ENCODE measurements at places on chromosomes 11 and 22.

DNA sequence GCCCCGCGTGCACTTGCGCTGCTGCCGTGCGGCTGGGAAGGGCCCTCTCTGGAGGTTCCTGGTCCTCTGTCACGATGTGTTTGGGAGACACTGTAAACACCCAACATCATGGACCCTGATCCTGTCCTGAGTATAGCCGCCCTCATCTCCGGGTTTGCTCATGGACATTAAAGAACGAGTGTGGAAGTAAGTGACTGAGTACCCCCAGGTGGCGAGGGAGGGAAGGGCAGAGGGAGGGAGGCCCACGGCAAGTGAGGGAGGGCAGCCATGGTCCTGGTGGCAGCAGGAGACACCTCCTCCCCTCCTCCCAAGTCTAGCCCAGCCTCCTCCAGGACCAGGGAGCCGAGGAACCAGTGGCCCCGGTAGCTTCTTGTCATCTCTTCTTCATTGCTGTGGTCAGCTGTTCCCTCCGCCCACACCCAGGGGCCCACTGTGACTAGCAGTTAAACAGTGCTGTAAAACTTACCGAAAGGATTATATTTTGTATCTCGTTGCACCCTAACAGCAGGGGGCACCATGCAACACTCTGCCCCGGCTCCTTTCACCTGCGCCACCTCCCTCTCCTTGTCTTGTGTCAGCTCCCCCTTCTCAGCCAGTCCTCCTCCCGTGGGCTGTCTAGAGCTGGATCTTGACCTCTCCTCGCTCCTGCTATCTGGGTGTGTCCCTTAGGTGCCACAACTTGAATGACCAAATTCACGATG lies 566.5 kb upstream of the B3GAT1 start:
- DNase-seq: no peak

DNA sequence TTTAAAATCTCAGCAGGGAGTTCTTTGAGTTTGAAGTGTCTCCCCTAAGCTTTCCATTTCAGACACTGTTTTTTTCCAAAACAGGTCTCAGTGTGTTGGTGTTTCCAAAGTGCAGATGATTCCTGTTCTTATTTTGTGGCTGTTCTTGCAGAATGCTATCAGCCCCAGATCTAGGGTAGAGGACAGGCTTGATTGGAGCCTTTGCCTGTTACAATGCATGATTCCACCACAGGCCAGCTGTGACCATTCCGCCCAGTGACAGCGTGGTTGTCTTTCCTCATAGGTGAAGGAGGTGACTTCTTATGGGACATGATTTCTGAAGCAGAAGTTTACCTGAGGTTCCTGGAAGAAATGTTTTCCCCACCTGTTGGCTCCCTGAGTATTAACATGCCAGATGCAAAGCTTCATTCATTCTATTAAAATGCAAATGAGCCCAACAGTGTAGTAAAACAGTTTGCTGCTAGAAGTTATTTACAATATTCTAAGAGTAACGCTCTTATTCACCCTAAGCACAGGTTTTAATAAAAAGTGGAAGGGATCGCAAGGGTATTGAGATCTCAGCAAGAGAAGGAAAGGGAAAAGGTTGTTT lies 36.9 kb upstream of the BIRC3 start:
- DNase-seq: no peak

DNA sequence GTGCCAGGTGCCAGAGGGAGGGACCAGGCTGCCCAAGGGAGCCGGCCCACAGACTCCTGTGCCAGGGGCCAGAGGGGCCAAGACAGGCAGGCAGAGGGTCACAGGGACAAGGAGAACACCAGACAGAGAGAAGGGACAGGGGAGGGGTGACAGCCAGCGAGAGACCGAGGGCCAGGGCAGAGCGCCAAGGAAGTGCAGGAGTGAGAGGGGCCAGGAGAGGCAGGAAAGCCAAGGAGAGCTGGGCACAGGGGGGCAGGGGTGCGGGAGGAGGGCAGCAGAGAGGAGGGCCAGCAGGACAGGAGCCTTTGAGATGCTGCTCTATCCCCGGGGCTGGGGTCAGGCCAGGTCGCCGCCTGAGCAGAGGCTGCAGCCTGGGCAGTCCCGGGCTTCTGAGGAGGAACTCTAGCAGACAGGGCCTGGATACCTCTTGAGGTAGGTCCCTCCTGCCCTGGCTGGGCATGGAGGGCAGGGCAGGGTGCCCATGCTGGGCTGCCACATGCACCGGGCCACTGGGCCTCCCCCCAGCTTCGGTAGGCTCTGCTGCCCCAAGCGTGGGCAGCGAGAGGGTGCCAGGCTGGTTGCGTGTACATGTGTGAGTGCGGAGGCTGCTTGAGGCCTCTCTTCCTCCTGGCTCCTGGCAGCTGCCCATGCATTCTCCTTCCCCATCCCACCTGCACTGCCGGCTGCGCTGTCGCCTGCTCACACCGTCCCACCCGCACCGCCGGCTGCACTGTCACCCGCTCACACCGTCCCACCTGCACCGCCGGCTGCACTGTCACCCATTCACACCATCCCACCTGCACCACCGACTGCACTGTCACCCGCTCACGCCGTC lies 12.2 kb downstream of the LSP1 start:
- no peak for DNase-seq

GRCh38 chr11:55357560-55358184 lies 10.1 kb upstream of the OR4A15 start:
- no peak for DNase-seq

DNA sequence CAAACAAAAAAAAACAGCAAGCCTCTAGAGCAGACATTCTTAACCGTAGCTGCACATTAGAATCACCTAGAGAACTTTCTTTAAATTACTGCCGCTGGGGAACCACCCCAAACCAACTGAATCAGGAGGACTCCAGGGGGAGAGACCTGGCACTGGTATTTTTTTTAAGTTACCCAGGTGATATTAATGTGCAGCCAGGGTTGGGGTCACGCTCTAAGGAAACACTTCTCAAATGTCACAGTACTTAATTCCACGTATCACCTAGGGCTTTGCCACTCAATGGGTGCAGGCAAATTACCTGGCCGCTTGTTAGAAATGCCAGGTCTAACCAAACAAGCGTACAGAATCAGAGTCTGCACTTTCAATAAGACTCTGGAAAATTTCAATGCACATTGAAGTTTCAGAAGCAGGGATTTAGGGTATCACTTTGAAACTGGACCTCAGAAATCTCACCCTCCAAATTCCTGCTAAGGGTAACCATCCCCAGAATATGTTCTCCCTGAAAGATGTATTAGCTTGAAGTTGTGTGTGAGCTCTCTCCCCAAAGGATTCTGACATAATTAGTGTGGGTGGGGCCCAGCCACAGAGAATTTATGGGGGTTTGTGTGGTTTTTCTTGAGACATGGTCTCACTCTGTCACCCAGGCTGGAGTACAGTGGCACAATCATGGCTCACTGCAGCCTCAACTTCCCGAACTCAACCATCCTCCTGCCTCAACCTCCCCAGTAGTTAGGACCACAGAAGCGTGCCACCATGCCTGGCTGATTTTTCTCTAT lies 12.7 kb upstream of the ISX start:
- DNase-seq: no peak

DNA sequence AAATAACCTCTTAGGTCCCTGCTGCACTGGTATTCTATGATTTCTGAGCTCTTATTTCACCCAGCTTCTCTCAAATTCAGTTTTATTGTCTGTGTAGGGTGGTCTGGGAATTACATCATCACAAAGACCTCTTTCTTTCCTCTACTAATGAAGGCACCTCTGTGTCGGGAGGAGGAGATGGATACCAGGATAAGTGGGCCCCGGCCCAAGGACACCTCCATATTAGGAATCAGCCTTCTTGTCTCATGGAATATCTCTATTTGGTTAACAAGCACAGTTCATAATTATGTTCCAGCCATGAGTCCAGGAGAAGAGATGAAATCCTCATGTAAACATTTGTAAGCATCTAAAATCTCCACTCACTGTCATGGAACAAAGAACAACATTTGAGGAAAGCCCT lies 9.4 kb downstream of the PARVA start:
- no peak for DNase-seq

GRCh38 chr22:36546092-36546804 lies 17.3 kb upstream of the EIF3D start:
- peak; percentile 90 for DNase-seq

GRCh38 chr11:107898270-107898669 lies 30.0 kb upstream of the RAB39A start:
- peak; percentile 69 for DNase-seq

- DNase-seq: peak; percentile 27
These were observed 23.3 kb upstream of the CCDC34 start for GRCh38 chr11:27386181-27386845.

DNA sequence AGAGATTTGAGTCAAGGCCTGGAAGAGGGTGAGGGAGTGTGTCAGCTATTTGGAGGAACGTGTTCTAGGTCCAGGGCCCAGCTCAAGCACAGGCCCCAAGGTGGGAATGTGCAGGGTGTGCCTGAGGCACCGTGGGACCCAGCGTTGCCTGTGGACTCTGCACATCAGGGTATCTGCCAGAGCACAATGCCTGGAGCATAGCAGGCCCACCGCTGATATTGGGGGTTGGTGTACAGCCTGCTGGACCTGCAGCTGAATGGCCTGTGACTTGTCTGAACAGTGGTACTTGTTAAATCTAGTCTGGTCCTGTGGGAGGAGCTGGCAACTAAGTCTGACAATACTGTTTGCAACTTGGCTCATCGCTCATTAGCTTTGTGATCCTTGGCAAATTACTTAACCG lies 131.7 kb downstream of the GRIK4 start:
- no peak for DNase-seq

DNA sequence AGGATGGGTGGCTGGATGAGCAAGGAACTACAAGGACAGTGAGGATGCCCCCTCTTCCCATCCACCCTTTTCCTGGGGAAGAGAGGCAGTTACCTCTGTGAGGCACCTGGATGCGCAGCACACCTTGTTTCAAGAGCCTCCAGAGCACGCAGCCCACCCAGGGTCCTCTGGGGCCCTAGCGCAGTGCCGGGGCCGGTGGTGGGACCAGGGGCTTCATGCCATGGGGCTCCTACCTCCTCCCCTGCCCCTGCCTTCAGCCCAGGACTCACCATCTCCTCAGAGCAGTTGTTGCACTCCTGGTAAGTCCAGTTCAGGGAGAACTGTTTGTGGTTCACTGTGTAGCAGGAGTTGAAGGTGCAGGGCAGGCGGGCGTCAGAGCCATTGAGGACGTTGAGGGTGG lies 8.1 kb downstream of the SCN2B start:
- DNase-seq: no peak

- DNase-seq: no peak
These were observed 6.6 kb upstream of the CABP7 start for GRCh38 chr22:29713156-29713727.

DNA sequence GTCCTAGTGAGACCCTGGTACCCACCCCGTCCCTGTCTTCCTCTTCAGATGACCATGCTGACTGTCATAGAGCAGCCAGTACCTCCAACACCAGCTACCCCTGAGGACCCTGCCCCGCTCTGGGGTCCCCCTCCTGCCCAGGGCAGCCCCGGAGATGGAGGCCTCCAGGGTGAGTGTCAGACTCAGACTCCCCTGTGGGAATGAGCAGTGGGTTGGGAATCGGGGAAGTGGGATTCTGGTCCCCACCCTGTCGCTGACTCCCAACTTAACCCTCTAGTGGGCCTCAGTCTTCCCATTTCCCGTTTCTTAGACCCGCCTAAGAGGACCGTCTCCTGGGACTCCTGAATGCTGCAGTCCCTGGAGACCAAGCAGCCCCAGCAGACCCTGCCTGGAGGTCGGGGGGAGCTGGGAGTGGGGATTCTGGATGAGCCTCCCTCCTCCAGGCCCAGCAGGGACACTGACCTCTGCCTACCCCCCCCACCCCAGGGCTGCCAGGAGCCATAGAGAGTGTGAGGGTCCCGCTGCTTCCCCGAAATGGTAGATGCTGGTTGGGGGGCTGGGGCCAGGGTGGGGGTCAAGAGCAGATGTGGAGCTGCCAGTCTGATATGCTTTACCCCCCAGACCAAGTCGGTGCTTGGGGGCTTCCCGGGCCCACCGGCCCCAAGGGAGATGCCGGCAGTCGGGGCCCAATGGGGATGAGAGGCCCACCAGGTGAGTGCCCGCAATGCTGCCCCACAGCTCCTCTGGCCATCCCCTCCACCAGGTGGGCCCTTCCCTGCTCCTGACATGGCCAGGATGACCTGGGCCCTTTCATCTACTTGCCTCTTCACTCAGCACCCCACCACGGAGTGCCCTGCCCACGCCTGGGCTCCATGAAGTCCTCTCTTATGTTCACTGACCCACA lies 25.5 kb downstream of the EMID1 start:
- peak; percentile 29 for DNase-seq

- DNase-seq: no peak
These were observed 39.8 kb downstream of the AMPD3 start for GRCh38 chr11:10494636-10495463.

GRCh38 chr11:15825976-15826650 lies 530.2 kb downstream of the SOX6 start:
- no peak for DNase-seq

DNA sequence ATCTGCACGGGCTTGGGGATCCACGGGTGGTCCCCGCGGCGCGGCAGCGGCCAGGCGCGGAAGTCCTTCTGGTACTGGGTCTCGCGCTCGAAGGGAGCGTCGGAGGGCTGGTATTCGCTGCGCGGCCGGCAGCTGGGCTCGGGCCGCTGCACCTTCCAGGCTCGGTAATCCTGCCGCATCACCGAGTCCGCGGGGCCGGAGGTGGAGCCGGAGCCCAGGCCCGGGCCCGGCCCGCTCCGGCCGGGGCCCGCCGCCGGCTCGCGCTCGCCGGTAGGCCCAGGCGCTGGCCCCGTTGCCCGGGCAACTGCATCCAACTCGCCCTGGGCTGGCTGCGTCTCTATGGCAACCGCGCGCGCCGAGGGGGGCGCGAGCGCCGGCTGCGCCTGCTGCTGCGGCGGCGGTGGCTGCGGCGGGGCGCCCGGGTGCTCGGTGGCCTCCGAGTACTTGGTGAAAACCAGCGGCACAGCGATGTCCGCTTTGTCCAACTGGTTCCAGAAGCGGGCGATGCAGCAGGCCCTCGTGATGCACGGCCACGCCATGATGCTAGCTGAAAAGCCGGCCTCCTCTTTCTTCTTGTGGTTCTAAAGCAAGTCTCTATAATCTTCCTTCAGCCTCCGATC lies 897 bp downstream of the MAP6 start:
- peak; percentile 93 for DNase-seq

- no peak for DNase-seq
These were observed 76.7 kb upstream of the WNT11 start for GRCh38 chr11:76282811-76283595.

DNA sequence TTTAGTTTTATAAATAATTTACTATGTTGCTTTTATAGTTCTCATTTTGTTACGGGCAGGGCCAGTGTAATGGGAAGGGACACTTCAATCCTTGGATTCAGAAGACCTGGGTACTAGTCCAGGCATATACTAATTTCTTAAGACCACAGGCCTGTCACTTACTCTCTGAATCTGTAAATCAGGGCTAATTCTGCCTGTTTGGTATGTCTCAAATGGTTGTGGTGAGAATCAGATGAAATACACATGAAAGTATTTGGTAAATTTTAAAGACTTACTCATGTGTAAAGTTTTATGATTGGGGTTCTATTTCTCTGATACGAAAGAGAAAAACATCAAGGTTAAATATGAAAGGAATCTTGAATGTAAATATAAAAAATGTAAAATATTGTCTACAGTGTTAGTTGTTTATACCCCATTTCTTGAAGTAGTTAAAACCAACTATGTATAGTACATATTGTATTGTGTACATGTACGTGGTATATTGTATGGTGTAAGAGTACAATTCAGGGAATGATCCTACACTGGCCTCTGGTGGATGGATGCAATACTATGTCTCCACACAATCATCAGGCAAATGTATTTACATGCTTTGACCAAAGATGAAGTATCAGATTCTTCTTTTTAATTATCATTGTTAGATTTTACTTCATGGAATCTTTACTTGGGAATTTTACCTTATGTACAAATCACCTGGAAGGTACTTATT lies 24.5 kb upstream of the RAG2 start:
- DNase-seq: peak; percentile 42
